ENCODE measurements at places on chromosomes 1 and 21. TPM values are rescaled to one million over a fixed set of nuclear protein-coding genes. Genes with fewer than 3 reads are reported as not detected.

The RHOU gene
- 0.91 TPM for total RNA-seq

The RGSL1 gene
- not detected for total RNA-seq

The AIRE gene
- 0.07 TPM for total RNA-seq

The LY9 gene
- not detected for total RNA-seq

The NTMT2 gene
- not detected for total RNA-seq

The YARS1 gene
- 139 TPM for total RNA-seq

The CACNA1S gene
- total RNA-seq = not detected

The FRRS1 gene
- total RNA-seq = 10.0 TPM

The EPHB2 gene
- 12.2 TPM for total RNA-seq

The RASAL2 gene
- 27.2 TPM for total RNA-seq

The ADGRB2 gene
- total RNA-seq = 16.7 TPM

The GPA33 gene
- total RNA-seq = not detected

The WDTC1 gene
- 47.3 TPM for total RNA-seq

The OR2L5 gene
- total RNA-seq = not detected

The UBE2U gene
- not detected for total RNA-seq

The KAZN gene
- total RNA-seq = 10.6 TPM

The SCP2 gene
- 137 TPM for total RNA-seq

The ZRANB2 gene
- 35.9 TPM for total RNA-seq

The WNT4 gene
- not detected for total RNA-seq

The CFAP126 gene
- not detected for total RNA-seq

Data from smooth muscle cell of the pulmonary artery (primary cell).